ENCODE measurements at places on chromosomes 2 and 18. TPM values are rescaled to one million over a fixed set of nuclear protein-coding genes. Genes with fewer than 3 reads are reported as not detected.

Gene SERPINB13
- not detected for total RNA-seq

Gene FAM228A
- 2.4 TPM for total RNA-seq

Gene NAT8
- not detected for total RNA-seq

Gene SP140
- total RNA-seq: 0.20 TPM

Gene NCKAP5
- total RNA-seq: 0.49 TPM

Gene SIX3
- not detected for total RNA-seq

Gene RBKS
- 1.0 TPM for total RNA-seq

Gene PLEKHH2
- 0.13 TPM for total RNA-seq

Gene TDRD15
- total RNA-seq: not detected

Gene MSTN
- 0.05 TPM for total RNA-seq

Gene CAMKMT
- 3.8 TPM for total RNA-seq

Gene DNAJC5G
- not detected for total RNA-seq

Gene FKBP7
- 10.3 TPM for total RNA-seq

Gene RDH14
- 19.7 TPM for total RNA-seq

Gene SPP2
- not detected for total RNA-seq

Gene GLI2
- 0.39 TPM for total RNA-seq

Gene SOS1
- total RNA-seq: 9.1 TPM

Gene SDC1
- total RNA-seq: 1.4 TPM

Gene MOGAT1
- total RNA-seq: not detected

Gene FHOD3
- not detected for total RNA-seq

Gene ITPRIPL1
- 3.2 TPM for total RNA-seq

Gene IL1F10
- not detected for total RNA-seq

Gene PLB1
- 0.20 TPM for total RNA-seq

Gene DHX57
- 13.1 TPM for total RNA-seq

Gene ACOXL
- not detected for total RNA-seq

Gene PSMA8
- total RNA-seq: not detected
